ENCODE measurements at places on chromosomes 3 and 15.

GRCh38 chr15:81752974-81753373 is 292.8 kb downstream of the MEX3B start:
- ATAC-seq, result no peak

DNA sequence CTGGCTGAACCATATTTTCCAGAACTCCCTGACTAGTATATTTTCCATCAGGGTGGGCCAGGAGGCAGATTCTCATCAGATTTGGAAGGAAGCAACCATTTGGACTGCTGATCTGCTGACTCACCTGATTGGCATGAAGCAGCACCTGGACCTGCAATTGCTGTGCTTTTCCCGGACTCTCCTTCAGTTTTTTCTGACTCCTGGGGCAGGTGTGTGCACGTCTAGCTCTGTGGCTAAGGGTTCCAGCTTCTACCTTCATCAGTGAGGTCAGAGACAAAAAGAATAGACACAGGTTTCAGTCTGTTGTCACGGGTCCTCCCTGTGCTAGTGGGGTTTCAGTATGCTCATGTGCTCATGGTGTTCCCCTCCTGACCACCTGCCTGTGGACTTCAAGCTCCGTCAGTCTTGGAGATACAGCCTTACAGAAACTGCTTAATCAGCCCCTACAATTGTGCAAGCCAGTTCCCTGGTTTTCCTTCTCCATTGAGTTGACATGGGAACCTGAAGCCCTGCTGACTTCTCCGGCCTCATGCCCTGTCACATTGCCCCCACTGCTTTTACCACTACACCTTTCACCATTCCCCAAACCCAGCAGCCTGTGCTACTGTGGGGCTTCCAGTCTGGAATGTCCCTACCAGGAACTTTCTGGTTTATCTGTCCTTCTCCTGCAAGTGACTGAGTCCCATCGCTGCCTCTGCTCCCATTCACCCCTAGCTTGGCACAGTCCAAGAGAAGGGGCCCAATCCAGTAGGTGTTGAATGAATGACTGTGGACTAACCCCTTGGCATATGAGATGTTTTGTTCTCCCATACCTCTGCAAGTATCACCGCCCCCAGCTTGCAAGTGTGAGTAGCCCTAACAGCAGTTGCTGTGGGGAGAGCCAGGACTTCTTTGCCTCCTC is 31.7 kb downstream of the HMCES start:
- no peak for ATAC-seq

GRCh38 chr3:45125550-45126026 is 20.6 kb downstream of the CDCP1 start:
- no peak for ATAC-seq

DNA sequence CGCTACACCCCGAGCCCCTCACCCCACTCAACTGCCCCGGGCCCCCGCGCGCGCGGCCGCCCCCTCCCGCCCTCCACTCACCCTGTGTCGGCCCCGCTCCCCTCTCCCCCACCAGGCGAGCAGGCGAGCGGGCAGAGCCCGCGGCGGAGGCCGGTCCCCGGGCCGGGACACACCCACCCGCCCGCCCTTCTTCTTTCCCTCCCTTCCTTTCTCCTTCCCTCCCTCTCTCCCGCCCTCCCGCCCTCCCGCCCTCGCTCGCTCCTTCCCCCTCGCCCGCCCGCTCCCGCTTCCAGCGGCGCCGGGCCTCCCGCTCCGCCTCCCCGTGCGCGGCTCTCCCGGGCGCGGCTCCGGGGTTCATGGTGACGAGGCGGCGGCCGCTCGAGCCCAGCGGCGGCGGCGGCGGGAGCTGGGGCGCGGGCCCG is at the start of gene CTDSPL:
Gene CTDSPL, plus strand, starts transcription at position 261 of the 422 bp plus-strand sequence. CDS start 320 bp downstream, outside the sequence.
- no peak for ATAC-seq

GRCh38 chr3:8183627-8184026 is 318.0 kb upstream of the LMCD1 start:
- ATAC-seq, result peak; percentile 56

GRCh38 chr15:63482874-63483323 is 21.5 kb upstream of the USP3 start:
- no peak for ATAC-seq

DNA sequence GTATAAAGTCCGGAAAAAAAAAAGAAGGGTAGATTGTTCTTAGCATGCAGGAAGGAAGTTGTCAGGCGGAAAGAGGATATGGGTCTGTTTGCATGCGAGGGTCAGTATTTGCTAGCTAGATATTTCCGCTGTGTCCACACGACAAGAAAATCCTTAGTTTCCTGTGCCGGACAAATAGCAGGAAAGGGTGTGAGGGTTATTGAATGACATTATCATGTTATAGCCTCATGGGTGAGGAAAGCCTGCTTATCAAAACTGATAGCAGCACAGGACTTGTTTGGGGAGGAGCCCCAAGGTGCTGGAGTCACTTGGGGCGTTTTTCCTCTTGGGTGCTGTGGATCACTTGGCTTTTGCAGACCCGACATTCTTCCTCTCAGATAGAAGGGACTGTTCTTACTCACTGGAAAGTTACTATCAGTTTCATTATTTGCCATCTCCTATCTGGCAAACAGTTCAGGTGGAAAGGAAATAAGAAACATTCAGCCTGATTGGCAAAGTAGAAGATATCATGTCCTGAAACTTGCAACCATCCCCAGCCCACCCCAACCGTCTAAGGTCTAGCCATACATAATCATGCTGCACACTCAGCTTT is 127.2 kb upstream of the DPH6 start:
- ATAC-seq, result peak; percentile 47

- no peak for ATAC-seq
Measured at GRCh38 chr3:21216598-21216997, 534.4 kb downstream of the ZNF385D start.

GRCh38 chr15:73560501-73561117 is 72.6 kb downstream of the NPTN start:
- no peak for ATAC-seq

GRCh38 chr15:69697916-69698315 is 245.3 kb downstream of the RPLP1 start:
- peak; percentile 80 for ATAC-seq

DNA sequence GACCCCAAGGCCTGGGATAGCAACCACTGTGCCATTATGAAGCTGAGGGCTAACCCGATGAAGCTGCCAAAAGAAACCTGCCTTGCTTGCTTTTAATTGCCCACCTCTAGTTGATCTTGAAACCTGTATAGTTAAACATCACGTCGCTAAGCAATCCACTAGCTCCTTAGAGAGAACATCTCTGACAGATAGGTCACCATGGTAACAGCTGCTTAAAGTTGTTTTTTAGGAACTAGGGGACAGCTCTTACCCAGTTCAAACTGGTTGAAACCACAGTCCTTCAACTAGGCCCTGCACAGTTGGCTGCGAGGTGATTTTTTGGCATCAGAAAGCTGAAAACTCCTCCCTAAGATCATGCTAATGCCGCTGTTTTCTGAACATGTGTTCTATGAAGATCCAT is 135.7 kb downstream of the EBLN2 start:
- ATAC-seq, result no peak

- ATAC-seq, result no peak
Measured at GRCh38 chr3:126937533-126937932, 45.4 kb upstream of the PLXNA1 start.

- no peak for ATAC-seq
Measured at GRCh38 chr3:4583416-4583815, 90.3 kb downstream of the ITPR1 start.

Measured in stimulated activated memory B cell treated with anti-CD40 and anti-IgM and Interleukin-4, amounts not matched to agents 10 μg/mL and 1 μg/mL and 100 μg/mL, for 72 hours (primary cell).